CD8-positive, alpha-beta memory T cell (primary cell): ENCODE measurements at places on chromosomes 7 and 10.

DNA sequence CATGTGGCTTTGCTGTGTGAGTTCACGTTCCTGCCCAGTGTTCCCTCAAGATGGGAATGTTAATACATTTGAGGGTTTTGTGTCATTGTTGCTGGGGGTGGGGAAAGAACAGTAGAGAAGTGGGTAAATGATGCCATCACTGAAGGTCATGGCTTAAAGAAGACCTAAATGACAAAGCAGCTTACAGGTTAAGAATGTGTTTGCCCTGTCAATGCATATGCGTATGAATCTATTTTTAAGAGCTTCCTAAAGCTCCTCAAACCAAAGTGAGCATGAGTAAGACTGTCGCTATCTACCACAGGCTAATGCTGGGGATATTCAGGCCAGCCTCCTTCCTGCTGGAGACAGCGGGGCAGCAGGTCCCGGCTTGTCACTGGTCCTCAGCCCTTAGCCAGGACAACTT lies 162.9 kb downstream of the CREB5 start:
- no peak for DNase-seq

DNA sequence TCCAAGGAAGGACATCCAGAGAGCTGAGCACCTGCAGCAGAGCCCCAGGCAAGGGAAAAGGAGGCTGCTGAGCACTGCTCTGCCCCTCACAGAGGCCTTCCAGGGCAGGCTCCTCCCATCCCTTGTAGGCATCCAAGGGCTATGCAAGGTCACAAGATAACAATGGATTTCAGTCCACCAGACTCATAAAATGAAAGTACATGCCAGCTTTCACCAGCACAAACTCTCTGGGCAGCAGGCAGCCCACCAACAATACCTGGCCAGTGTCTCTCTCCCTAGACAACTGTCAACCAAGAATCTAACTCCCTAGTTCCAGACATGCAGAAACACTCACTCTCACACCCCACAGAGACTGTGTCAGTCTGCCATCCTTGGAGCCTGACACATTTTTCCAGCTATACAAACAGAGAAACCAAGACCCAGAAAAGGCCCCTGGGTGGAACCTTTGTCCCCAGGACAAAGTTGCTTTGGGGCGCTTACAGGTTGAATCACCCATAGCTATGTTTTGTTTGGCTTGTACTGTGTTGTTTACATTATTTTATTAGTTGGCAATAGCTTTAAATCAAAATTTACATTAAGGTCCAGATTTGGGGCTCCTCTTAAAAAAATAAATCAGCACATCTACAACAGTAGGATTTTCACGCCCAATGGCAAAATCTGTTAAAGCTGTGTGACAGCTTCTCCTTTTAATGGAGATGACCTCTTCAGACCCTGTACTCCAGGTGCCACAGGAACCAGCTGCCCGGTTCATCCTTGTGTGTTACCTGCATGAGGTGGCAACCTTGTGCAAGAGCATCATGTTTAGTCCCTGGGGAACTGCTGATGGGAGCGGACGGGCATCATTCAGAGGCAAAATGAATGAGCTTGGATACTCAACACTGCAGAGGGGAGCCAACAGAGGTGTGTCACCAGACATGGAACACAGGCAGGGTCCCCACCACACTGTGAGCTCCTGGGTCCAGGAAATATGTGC lies 5.2 kb downstream of the GRID1 start:
- DNase-seq = no peak

- peak; percentile 56 for DNase-seq
These were observed 103.1 kb upstream of the APBB1IP start for GRCh38 chr10:26334932-26335573.

- DNase-seq = no peak
These were observed 522.4 kb downstream of the PARD3 start for GRCh38 chr10:34292675-34293074.
